ENCODE measurements at places on chromosomes 7 and 10.
A peak's percentile ranks its signal among the peaks of the same experiment; 100 is the strongest.

DNA sequence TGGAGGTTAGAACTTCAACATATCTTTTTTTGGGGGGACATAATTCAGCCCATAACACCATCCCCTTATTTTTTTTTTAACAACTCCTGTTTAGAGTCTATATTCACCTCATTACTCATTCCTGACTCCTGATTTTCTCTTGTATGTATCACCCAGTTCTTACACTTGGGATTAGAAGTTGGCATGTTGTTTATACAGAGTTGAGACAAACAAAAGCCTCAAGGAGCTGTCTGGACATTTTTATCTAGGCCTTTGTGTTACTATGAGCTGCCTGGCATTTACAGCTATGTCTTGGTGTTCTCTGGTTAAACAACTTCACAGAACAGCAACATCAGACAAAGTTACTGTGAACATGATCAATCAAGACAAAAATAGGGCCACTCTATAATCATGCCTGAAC, 517.5 kb downstream of the KIF20B start:
- DNase-seq = no peak

GRCh38 chr10:6200734-6201515, 1.8 kb upstream of the PFKFB3 start:
- no peak for DNase-seq

DNA sequence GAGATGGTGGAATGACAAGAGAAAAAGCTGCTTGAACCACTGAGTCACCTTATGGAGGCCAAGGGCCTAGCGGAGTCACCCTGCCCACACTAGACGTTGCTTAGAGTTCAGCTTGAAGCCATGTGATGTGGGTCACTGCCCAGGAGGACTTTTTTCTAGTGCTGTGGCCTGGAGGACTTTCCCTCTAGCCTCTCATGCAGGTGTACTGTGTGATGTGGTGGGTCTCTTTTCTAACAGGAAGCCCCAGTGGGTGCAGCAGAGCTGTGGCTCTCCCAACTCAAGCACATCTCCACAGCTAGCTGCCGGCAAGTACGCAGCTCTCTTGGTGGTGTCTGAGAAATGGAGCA, 13.6 kb downstream of the POR start:
- DNase-seq = peak; percentile 5

GRCh38 chr10:3567291-3567963, 217.6 kb downstream of the KLF6 start:
- DNase-seq = no peak

DNA sequence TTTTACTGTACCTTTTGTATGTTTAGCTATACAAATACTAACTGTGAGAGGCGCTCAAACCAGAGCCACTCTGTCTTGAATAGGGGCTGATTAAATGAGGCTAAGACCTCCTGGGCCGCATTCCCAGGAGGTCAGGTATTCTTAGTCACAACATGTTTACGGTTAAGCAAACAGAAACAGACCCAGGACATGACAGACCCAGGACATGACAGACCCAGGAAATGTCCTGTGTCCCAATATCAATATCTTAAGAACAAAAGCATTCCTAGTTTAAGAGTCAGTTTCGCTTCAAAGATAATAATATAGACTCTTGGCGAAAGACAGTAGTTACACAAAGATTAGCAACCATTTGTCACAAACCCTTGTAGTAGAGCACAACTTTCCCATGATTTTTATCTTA, 304.5 kb downstream of the CCSER2 start:
- no peak for DNase-seq

GRCh38 chr7:130221746-130222145, 14.1 kb downstream of the SSMEM1 start:
- DNase-seq = no peak

DNA sequence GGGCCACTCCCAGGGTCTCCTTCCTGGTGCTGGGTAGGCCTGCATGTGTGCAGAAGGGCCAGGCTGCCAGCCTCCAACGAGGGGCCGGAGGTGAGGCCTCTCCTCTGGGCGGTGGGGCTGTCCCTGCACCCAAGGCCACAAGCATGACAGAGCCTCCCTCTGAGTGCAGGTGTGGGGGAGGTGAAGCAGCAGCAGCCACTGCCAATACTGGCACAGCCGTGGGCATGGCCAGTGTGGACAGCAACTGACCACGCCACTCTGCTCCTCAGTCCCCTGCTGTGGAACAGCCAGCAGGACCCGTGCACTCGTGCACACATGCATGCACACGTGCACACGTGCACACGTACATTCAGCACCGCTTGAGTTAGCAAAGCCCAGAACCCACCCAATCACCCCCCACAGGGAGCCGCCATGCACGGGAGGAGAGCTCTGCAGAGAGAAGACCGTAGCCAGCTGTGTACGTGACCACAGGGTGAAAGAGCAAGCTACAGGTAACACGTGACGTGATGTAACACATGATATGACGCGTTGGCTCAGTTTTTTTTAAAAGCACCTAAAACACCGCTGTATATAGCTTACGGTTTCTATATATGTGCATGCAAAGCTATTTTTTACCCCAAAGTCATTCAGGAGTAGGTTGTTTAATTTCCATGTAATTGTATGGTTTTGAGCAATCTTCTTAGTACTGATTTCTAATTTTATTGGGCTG, 23.1 kb downstream of the PAPOLB start:
- DNase-seq = no peak

GRCh38 chr7:134890246-134891240, 95.8 kb upstream of the AGBL3 start:
- no peak for DNase-seq

DNA sequence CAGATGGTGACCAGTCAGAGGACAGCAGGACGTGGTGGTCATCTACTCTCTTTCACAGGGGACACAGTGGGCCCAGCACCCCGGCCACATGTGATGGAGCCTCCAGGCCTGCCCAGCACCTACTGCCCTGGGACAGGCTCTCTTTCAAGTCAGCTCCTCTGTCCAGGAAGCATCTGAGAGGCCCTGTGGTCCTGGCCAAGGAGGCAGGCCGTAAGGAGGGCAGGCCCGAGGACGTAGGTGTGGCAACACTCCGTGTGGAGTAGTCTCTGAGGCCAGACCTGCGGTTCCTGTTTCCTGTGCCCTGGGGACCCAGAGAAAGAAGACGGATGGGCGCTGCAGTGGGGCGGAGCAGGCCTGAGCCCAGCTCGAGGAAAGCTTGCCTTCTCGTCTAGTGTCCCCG, 179.2 kb downstream of the EBF3 start:
- DNase-seq = no peak

GRCh38 chr10:26445411-26446031, 7.4 kb downstream of the APBB1IP start:
- DNase-seq = no peak

GRCh38 chr7:44460325-44460724, 30.1 kb downstream of the NUDCD3 start:
- peak; percentile 19 for DNase-seq

GRCh38 chr7:7292608-7293007, 110.3 kb downstream of the C1GALT1 start:
- DNase-seq = no peak

- DNase-seq = no peak
These were observed 65.6 kb upstream of the FAM171A1 start for GRCh38 chr10:15436696-15437095.

DNA sequence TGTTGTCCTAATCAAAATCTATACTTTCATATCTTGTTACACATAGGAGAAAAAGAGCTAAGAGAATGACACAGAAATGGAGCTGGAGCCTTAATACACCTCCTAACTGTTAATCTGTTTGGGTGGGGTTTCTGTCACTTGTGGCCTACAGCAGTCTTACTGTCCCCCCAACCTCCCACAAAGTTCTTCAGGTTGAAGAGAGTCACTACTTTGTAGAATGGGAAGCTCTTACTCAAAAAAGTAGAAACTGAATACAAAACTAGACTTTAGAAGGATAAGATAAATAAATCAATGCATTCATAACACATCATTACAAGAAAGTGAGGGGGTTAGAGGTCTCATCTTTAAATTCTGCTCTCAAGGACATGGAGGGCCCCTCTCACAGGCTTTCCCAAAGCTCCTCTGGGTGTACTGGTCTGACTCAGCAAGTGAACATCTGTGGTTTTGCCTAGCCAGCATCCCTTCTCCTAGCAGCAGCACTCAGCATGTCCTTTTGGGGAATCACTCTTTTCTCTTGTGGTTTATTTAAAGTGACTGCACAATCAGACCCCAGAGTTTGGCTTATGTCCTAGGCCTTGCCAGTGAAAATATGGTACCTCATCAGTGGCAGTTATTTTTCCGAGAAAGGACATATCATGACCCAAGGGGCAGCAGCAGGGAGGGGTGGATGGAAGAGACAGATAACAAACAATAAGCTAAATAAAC, 2.0 kb upstream of the BLVRA start:
- DNase-seq = peak; percentile 9

- no peak for DNase-seq
These were observed 545.3 kb downstream of the PTPRN2 start for GRCh38 chr7:158042156-158042880.

DNA sequence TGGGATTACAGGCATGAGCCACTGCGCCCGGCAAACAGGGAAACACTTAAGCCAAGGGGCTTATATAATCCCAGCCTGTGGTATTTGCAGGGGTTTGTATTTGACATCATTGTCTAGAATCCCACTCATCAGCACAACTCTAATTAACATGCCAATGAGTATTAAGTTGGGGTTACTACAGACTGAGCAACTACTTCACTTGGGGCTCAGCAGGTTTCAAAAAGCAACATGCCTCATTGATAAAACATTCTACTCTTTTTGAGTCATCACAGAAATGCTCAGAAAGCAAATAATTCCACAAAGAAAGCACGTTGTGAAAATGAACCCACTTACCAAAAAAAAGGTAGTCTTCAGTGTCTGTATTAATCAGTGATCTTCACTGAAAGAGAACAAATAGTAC, 236.9 kb upstream of the CELF2 start:
- DNase-seq = no peak
